ENCODE measurements at places on chromosomes 7 and 10. TPM values are rescaled to one million over a fixed set of nuclear protein-coding genes. Genes with fewer than 3 reads are reported as not detected.

Gene DNA2
- 28.4 TPM for total RNA-seq

DNA sequence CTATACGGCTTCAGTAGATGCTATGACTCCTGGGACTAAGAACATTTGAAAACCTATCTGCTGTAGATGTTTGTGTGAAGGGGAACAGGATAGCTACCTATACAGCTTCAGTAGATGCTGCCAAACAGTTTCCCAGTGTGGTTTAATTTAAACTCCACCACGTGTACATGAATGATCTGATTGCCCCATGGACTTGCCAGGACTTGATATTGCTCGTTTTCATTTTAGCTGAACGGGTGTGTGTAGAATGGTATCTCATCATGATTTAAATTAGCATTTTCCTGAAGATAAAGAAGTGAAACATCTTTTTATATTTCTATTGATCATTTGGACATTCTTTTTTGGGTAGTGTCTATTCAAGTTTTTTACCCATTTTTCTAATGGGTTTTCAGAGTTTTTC is 77.8 kb upstream of the PIP4K2A start:
- no peak for DNase-seq
- H3K36me3 ChIP-seq: no peaks in the 10 kb centered on the region
- H3K27me3 ChIP-seq: no peaks in the 10 kb centered on the region
- no peak overlapping the region for H3K27ac ChIP-seq
- no peaks in the 10 kb centered on the region for H3K4me1 ChIP-seq

Gene INA
- total RNA-seq: not detected

- no peak overlapping the region for H3K4me3 ChIP-seq
- no peak overlapping the region for H3K27ac ChIP-seq
- no peaks in the 10 kb centered on the region for H3K4me1 ChIP-seq
- DNase-seq: no peak
- no peaks in the 10 kb centered on the region for H3K27me3 ChIP-seq
Observed at GRCh38 chr7:33742521-33742920, 162.8 kb upstream of the BMPER start.

DNA sequence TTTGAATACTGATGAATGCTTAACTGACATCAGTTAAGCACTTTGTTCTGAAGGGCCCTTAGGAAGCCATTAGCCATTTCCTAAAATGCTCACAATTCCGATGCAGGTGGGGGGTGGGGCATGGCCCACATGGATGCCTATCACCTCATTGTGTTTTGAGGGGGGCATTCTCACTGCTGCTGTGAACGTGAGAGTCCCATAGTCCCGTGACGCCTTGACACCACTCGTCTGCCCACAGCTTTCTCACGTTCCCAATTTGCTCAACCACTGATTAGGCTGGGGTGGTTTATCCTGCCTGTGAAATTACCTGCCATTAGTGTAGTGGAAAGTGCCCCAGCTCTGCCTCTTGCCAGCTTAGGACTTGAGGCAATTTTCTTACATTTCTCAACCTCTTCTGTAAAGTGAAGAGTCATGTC is 31.9 kb downstream of the DUSP5 start:
- H3K27ac ChIP-seq: peak overlapping the region; percentile 31
- H3K4me3 ChIP-seq: no peak overlapping the region
- H3K36me3 ChIP-seq: peaks cover 1% of the 10 kb centered on the region
- DNase-seq: no peak
- peaks cover 51% of the 10 kb centered on the region for H3K4me1 ChIP-seq

Gene PCGF6
- 12.2 TPM for total RNA-seq

- no peak overlapping the region for H3K27ac ChIP-seq
- no peaks in the 10 kb centered on the region for H3K27me3 ChIP-seq
- H3K4me1 ChIP-seq: no peaks in the 10 kb centered on the region
- no peaks in the 10 kb centered on the region for H3K36me3 ChIP-seq
- no peak overlapping the region for H3K4me3 ChIP-seq
Observed at GRCh38 chr7:94374721-94375566, 19.8 kb upstream of the COL1A2 start.

GRCh38 chr7:111394891-111395290 is 167.4 kb downstream of the IMMP2L start:
- H3K27me3 ChIP-seq: no peaks in the 10 kb centered on the region
- H3K4me3 ChIP-seq: no peak overlapping the region
- no peak overlapping the region for H3K27ac ChIP-seq
- no peaks in the 10 kb centered on the region for H3K4me1 ChIP-seq

GRCh38 chr7:81140252-81140651 is 221.4 kb upstream of the SEMA3C start:
- H3K27me3 ChIP-seq: no peaks in the 10 kb centered on the region
- H3K4me1 ChIP-seq: no peaks in the 10 kb centered on the region
- no peak for DNase-seq
- H3K36me3 ChIP-seq: no peaks in the 10 kb centered on the region
- H3K27ac ChIP-seq: no peak overlapping the region

Gene PILRA
- 2.7 TPM for total RNA-seq

Gene MYH16
- total RNA-seq: not detected

GRCh38 chr7:37920305-37920848 is at the start of gene EPDR1:
TSS of gene EPDR1 (plus strand) at chr7:37920640. CDS start at chr7:37920940, 300 bp downstream.
- H3K27ac ChIP-seq: peak within 1 kb of the TSS; percentile 6
- H3K4me3 ChIP-seq: peak within 1 kb of the TSS; percentile 66
- DNase-seq: peak; percentile 38
- peaks cover 20% of the 10 kb centered on the region for H3K4me1 ChIP-seq
- H3K27me3 ChIP-seq: peaks cover 65% of the 10 kb centered on the region

DNA sequence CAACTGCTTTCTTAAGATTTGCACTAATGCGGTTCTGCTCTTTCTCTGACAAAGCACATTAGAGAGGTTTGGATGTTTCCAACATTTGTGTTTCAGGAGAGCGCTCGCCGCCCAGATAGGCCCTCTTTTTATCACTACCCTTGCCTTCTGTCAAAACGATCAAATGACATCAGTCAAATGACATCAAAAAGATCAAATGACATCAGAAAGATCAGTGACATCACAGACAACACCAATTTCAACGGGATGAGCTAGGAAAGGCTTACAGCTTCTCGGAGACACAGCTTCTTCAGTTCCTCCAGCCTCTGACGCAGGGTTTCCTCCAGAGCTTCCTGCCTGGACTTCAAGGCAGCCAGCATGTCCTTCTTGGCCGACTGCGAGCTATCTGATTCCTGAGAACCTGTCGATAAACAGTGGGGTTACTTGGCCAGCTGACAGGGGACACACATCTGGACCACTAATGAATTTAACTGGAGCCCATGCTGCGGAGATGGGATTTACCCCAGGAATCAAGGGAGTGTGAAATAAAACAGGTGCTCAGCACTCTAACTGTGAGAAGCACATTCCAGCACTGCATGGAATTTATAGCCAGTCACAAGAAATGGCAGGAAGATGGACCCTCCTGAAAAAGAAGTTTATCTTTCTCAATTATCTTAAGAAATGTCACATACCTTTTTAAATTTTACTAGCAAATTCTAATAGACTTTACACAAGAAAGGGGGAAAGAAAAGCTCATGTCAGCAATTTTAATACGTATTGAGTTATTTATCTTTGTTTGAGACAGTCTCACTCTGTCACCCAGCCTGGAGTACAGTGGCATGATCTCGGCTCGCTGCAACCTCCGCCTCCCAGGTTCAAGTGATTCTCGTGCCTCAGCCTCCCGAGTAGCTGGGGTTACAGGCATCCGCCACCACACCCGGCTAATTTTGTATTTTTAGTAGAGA is 88.2 kb downstream of the PRPF18 start:
- H3K27me3 ChIP-seq: peaks cover 2% of the 10 kb centered on the region
- no peaks in the 10 kb centered on the region for H3K36me3 ChIP-seq

- no peak for DNase-seq
- H3K4me1 ChIP-seq: peaks cover 23% of the 10 kb centered on the region
- H3K27me3 ChIP-seq: no peaks in the 10 kb centered on the region
- H3K4me3 ChIP-seq: no peak overlapping the region
Observed at GRCh38 chr7:100010901-100011300, 4.5 kb upstream of the ZKSCAN1 start.
